ENCODE measurements at places on chromosomes 12 and 14.
A peak's percentile ranks its signal among the peaks of the same experiment; 100 is the strongest.

GRCh38 chr12:69844416-69844815, 19.4 kb downstream of the MYRFL start:
- no peak for DNase-seq

GRCh38 chr12:114698566-114699163, 14.7 kb upstream of the TBX3 start:
- no peak for DNase-seq

DNA sequence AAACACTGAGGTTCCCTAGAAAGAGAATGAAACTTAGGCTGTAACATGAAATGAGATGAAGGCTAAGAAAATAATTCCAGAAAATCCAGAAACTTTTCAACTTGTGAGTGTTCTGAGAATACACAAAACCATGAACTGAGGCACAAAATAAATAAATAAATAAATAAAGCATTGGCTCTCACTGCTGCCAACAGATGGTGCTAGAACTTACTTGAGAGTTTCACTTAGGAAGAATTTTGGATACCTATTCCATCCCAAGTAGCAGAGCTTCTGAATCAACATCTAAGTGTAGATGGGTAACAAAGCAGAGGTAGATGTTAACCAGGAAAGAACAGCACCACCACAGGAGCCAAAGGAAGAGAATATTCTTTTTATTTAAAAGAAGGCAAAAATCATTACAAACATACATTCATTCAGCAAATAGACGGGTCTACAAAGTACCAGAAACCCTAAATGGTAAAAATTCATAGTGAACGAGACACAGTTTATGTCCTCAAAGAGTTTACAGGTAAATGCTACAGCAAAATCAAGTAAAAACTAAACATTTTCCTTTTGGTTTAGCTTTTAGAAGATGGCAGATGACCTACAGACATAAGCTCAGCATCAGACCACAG, 16.7 kb downstream of the EPS8 start:
- DNase-seq: no peak

- DNase-seq: peak; percentile 65
Measured at GRCh38 chr14:24310646-24311604, at the start of gene LTB4R. TSS of gene LTB4R (plus strand) at chr14:24311502. CDS start at chr14:24315652, 4,150 bp downstream.

DNA sequence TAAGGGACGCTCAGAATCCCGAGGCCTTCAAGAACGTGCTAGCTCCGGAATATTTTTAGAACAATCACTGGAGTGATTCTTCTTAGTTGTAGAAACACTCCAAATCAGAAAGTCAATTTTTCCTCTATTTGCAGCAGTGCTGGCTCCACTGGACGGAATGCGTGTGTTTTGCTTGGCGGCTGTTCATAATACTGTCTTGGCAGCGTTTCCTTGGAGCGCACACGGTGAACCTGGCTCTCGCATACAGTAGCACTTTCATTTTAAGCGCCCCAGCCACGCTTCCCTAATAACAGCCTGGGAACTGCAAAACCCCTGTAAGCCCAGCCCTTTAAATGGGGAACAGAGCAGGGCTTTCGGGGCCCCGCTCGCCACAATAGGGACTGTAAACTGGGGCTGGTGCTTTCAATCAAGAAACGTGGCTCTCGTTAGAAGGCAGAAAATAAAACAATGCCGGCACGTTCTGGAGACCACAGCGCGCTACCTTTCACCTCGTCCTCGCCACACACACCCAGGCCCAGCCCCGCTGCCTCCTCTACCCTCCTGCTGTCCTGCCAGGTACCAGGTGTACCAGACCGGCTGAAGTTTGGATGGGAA, 79.9 kb downstream of the BCL11B start:
- DNase-seq: no peak

DNA sequence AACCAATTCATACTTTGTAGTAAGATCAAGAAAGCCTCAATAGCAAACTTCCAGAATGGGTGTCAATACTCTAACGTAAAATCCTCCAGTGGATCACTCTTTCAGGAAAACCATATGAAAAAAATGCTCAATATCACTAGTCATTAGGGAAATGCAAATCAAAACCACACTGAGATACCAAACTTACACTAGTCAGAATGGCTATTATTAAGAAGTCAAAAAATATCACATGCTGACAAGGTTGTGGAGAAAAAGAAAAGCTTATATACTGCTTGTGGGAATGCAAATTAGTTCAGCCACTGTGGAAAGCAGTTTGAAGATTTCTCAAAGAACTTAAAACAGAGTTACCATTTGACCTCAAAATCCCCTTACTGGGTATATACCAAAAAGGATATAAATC, 49.5 kb upstream of the ATXN7L3B start:
- DNase-seq: no peak

- DNase-seq: no peak
Measured at GRCh38 chr12:48779869-48780268, 9.0 kb downstream of the ADCY6 start.

DNA sequence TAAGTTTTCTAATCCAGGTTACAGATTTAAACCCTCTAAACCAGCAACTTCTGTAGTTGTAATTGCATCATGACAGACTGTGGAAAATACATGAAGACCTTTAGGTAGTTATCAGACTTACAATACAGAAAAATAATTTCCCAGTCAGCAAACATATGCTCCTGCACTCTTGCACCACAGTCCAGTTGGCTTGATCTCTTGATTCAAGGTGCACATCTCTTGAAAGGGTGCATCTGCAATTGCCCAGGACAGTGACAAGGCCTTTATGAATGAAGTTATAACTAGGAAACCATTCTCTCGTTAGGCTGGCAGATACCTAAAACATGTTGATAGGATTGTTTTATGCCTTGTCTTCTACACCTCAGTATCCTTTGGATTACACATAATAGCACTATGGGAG, 7.6 kb downstream of the PIWIL1 start:
- no peak for DNase-seq

DNA sequence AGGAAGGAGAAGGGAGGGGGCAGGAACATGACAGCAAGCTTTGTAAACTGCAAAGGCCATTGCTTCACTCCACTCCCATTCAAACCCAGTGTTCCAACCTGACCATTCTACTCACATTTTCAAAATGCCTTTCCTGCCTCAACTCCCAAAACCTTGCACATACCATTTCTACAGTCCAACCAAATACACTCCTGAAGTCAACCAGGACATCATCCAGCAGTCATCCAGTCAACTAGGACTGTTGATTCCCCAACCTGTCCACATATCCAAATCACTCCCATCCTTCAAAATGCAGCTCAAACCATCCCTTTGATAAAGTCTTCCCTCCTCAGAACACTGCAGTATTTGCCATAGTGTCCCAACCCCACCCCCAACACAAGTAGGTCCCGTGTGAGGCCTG, 2.9 kb downstream of the SMUG1 start:
- no peak for DNase-seq

DNA sequence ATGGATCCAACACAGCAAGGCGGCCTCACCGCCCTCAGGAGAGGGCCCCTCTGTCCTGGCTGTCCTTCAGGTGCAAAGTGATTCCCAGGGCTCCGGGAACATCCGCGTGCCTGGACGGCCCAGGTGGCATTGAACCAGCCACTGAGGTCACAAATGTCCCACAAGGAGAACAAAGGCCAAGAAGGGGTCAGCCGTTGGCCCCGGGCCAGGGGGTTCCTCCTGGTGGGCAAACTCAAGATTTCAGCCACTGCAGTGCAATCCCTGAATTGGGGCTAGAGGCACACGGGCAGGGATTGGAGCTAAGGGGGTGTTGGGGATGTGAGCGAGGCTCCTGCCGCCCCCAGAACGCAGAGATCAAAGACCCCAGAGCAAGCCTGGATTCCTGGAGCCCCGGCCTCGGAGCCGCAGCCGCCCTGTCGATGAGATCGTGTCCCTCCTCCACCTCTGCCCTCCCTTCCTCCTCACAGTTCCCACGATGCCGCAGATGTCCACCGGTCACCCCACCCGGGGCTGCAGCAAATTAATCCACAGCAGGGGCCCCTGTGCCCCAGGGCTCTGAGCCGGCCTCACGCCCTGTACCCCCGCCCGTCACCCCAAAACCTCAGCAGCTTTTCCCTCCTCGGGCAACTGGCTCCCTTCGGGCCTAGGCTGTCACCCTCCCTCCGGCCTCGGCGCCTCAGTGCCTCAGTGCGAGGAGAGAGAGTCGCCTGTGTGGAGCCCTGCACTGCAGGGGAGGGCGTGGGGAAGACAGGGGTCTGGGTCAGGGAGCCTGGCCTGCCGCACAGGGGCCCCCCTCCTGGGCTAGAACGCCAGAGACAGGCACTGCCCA, 56.7 kb upstream of the GALNT9 start:
- DNase-seq: no peak

GRCh38 chr14:30995689-30996088, 29.8 kb upstream of the AP4S1 start:
- DNase-seq: no peak
